ENCODE measurements at places on chromosomes 1 and 21. TPM values are rescaled to one million over a fixed set of nuclear protein-coding genes. Genes with fewer than 3 reads are reported as not detected.

Gene NBPF19
- 15.8 TPM for total RNA-seq

GRCh38 chr21:36698385-36698980 is 432 bp upstream of the SIM2 start:
- DNase-seq = no peak

Gene PRKAA2
- 25.3 TPM for total RNA-seq

- no peak for DNase-seq
Measured at GRCh38 chr1:40921981-40922677, 57.4 kb upstream of the CTPS1 start.

- DNase-seq = no peak
Measured at GRCh38 chr1:225354906-225355305, 72.9 kb downstream of the LBR start.

GRCh38 chr21:34536311-34536710 is 24.3 kb upstream of the KCNE1 start:
- DNase-seq = no peak

GRCh38 chr1:65104854-65105534 is 43.0 kb upstream of the AK4 start:
- DNase-seq = no peak

GRCh38 chr1:27445177-27445936 is 44.6 kb downstream of the WASF2 start:
- DNase-seq = no peak

DNA sequence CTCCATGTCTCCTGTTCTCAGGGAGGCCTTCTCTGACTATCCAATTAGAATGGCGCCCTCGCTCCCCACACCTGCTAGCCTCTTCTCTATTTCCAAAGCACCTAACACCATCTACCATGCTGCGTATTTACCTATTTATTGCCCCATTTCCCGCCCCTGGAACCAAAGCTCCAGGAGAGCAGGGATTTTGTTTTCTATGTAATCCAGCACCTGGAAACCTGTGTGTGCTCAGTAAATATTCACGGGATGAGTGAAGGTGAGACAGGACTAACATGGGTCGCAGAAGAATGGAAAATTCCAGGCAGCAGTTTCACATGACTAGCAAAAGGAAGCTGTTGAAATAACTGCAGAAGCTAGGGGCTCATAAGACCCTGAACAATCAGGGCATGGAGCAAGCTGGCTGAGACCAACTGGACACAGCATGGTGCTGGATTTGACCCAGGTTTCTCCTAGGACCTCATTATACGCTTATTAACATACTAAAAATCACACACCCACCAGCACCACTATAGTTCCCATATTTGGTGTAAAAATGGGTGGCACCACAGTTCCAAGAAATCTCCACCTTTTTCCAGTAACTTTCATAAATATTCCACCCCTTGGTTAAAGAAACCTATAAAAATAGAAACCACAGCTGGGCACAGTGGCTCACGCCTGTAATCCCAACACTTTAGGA is 15.1 kb upstream of the TENT5B start:
- no peak for DNase-seq
